Muscle of back (tissue), 13 donors: ENCODE measurements at places on chromosomes 16 and 17.
A peak's percentile ranks its signal among the peaks of the same experiment; 100 is the strongest.

GRCh38 chr17:9022573-9023391, 1.5 kb downstream of the NTN1 start:
- peak; percentile 81 for DNase-seq

GRCh38 chr16:57826052-57826451, 23.8 kb upstream of the KIFC3 start:
- DNase-seq, result no peak

- no peak for DNase-seq
Measured at GRCh38 chr16:61957075-61957855, 79.0 kb downstream of the CDH8 start.

- no peak for DNase-seq
Measured at GRCh38 chr16:79272141-79272577, 328.4 kb downstream of the MAF start.

- DNase-seq, result peak; percentile 24
Measured at GRCh38 chr17:35612924-35613521, 25.9 kb downstream of the AP2B1 start.

GRCh38 chr17:7552621-7553051, 3.8 kb downstream of the TNFSF12 start:
- DNase-seq, result peak; percentile 32

- DNase-seq, result no peak
Measured at GRCh38 chr17:46170639-46171429, 22.4 kb downstream of the KANSL1 start.

GRCh38 chr17:77471984-77472461, 331.3 kb downstream of the SEC14L1 start:
- DNase-seq, result no peak

DNA sequence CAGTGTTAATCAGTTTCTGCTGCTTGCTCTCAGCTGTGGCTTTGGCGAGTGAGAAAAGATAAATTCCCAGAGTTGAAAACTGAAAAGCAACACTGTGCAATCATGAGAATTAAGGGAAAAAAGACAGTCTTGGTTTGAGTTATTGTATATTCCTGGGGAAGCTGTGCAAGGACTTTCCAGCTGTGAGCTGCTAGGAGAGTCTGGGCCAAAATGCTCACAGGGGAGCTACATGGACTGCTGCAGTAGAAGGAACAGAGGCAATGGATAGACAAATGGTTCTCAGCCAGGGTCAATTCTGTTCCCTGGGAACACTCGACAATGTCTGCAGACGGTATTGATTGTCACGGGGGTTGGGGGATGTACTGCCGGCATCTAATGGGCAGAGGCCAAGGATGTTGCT, 102.0 kb upstream of the ADAMTS18 start:
- peak; percentile 89 for DNase-seq

DNA sequence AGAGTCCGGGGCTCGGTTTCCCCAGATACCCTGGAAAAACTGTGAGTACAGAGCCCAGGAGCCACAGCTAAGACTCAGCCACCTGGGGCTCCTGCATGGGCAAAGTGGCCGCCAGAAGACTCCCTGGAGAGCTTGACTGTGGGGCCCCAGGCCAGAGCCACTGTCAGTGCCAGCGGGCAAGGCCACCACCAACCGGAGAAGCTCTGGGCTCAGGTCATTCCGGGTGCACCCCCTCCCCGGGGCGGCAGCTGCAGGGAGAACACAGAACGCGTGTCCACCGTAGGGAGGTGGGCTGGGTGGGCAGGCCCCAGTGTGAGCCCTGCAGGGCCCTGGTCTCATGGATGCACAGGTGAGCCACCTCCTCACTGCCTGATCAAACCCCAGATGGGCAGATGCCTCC, 22.3 kb upstream of the RBFOX3 start:
- no peak for DNase-seq

GRCh38 chr17:56638591-56639051, 45.1 kb downstream of the NOG start:
- no peak for DNase-seq

GRCh38 chr17:61587807-61588660, 3.0 kb downstream of the NACA2 start:
- DNase-seq, result no peak

DNA sequence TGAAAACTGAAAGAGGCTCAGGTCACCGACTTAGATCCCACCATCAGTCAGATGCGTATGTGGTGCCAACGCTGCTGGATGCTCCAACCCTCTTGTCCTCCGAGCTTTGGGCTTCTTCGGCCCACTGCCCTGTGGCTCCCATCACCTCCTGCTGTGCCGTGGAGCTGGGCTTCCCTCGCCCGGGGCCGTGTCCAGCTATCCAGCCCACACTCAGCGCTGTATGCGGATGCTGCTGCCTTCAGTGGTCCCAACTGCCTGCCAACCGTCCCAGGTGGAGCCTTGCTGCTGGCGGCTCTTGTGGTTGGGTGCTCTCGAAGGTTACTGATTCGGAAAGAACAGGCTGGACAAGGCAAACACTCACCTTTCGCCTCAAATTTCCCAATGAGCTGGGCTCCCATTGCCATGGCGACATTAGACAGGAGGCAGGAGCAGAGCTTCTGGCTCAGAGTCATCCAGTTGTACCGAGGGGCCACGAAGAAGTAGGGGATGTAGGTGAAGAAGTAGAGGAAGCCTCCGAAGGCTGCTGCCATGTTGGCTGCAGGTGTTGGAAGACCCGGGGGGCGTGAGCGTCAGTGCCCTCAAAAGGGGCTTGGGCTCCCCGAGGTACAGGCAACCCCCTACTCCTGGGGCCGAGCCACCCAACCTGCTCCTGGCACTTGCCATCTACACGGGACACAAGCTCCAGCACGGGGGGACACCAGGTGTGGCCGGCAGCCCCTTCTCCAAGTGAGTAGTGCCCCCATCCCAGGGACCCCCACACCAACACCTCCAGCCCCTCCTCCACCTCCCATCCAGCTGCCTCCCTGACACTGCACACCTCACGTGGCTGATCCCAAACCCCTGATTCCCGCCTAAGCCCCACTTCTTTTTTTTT, 32.2 kb downstream of the ABCA3 start:
- no peak for DNase-seq

- DNase-seq, result no peak
Measured at GRCh38 chr17:81845881-81846742, 11.3 kb upstream of the PPP1R27 start.

GRCh38 chr17:2157675-2158395, 102.9 kb downstream of the HIC1 start:
- no peak for DNase-seq

DNA sequence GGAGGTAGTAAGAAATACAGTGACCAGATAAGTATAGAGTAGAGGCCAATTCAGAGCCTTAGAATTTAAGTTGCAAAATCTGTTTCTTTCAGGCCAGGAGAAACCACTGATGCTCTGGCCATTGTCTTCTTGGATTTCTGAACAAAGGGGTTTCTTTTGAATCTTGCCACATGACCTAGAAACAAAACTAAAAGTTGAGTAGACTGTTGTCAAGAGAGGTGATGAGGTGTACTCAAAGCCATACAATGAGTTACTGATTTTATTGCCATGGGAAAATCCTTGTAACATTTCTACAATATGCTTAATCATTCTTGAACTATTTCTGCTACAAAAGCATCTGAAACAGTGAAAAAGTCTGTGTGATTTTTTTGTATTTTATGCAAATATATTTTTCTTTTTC, 881.3 kb downstream of the CDH11 start:
- DNase-seq, result no peak

- peak; percentile 39 for DNase-seq
Measured at GRCh38 chr16:74309789-74310781, 13.5 kb downstream of the PSMD7 start.

DNA sequence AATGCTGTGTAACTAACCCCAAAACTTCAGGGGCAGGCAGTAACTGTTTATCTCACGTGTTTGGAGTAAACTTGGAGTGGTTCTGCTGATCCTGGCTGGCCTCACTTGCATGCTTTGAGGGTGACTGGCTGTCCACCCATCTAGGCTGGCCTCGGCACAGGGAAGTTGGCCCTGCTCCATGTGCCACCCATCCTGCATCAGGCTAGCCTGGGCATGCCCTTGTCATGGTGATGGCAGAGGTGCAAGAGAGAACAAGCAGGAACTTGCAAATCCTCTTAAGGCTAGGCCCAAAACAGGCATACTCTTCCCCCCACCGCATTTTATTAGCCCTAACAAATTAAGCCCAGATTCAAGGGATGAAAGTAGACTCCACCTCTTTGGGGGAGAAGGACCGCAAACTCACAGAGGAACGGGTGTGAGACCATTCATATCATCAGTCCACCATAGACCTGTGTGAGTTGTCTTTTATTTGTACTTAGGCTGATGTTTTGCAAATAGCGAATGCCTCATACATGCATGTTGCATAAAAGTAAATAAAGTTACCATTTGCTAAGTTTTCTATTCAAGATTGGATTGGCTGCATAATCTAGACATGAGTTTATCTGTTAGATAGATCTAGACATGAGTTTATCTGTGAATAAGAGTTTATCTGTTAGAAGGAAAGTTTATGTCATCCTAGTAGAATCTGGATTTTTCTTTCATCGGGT, 221.0 kb downstream of the CCDC182 start:
- DNase-seq, result no peak

DNA sequence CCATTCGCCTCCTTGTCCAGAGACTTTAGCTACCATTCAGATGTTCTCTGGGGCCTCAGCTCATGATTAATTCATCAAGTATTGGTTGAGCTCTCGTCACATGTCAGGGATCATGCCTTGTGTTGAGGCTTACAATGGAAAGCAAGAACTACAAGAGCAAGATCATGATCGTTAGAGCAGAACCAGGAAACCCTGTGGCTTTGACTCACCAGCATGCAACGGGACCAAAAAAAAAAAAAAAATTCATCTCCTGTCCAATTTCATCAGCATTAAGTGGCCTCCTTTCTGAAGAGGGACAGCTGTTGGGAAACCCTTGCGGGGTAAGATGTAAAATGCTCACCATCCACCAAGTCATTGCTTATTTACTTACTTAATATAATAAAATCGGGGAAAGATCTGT, 12.1 kb upstream of the USP10 start:
- DNase-seq, result no peak

DNA sequence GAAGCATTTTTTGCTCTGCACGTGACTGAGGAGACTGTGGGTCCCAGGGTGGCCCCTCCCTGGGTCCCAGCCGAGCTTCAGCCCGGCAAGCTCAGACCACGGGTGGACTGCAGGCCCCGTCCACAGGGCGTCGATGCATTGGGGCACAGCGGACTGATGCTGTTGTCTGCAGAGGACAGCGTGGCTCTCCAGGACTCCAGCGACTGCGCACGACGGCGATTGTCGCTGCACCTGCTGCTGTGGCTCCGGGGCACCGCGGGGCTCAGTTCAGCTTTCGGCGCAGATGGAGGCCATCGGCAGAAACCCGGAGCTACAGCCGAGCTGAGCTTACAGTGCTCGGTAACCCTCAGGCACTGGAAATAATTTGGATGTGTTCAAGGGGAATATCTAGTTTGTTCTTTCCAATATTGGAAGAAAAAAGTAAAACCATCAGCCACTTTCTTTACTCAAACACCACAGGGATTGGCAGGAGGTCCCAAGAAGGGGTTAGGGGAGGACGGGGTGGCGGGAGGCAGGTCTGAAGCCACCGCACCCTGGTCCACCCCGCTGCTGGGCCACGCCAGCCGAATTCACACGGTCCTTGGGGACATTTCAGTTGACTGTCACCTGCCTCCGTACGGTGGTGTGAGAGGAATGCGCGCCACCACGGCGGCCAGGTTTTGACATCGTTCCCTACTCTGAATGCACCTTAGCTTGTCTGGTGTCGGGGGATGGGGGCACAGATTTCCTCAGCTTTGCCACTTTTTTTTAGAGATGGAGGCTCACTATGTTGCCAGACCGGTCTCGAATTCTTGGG, 88.7 kb upstream of the RPH3AL start:
- no peak for DNase-seq

DNA sequence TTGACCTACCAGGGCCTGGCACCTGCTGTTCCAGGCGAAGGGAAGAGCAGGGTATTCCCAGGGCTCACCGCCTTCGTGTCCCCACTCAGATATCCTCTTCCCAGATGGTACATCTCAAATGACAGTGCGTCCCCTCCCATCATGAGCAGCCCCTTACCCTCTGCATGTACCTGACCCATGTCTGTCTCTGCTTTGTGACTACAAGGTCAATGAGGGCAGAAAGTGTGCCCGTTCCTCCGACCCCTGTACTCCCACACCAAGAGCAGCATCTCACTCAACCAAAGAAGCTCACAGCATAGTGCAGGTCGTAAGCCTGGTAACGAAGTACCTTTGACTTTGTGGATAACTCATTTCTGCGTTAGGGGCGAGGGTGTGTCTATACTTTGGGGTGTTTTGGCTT, 142.6 kb downstream of the KATNIP start:
- DNase-seq, result no peak

DNA sequence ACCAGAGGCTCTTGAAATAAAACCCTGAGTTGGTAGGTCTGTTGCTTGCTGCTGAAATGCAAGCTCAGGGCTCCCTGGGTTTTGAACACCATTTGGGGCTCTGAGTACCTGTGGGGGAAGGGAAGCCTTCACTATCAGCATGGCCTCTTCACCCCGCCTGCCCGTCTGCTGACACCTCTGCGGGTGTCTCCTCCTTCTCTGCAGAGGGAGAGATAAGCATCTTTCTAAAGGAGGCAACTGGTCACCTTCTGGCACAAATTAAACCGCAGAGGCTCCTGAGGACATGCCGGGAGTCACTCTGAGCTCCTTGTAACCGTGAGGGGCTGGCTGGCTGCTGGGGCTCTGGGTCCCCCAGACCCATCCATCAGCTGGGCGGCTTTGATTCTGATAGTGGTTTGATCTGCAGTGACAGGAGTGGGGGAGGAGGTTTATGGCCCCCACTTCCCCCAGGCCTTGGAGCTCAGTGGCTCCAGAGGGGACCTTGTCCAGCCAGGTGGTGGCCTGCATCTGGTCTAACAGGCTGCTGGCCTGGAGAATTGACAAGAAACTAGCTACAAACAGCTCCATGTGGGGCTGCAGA, 123.5 kb downstream of the IRF8 start:
- no peak for DNase-seq

GRCh38 chr17:39576187-39576586, 31.5 kb downstream of the NEUROD2 start:
- DNase-seq, result no peak

GRCh38 chr17:8081876-8082275, 5.6 kb downstream of the ALOX12B start:
- DNase-seq, result no peak

DNA sequence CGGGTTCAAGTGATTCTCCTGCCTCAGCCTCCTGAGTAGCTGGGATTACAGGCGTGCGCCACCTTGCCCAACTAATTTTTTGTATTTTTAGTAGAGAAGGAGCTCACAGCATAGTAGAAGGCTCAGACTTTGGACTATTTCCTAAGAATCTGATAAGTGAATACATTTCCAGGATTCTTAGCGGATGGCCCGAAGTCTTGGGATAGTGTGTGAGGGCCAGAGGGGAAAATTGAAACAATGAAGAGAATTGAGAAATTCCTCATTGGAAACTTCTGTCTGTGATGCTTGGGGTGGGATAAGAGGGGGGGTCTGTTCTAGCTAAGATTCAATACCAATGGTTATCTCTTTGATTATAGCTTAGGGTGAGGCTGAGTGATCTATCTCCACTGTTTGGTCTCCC, 183.3 kb downstream of the MSI2 start:
- no peak for DNase-seq

DNA sequence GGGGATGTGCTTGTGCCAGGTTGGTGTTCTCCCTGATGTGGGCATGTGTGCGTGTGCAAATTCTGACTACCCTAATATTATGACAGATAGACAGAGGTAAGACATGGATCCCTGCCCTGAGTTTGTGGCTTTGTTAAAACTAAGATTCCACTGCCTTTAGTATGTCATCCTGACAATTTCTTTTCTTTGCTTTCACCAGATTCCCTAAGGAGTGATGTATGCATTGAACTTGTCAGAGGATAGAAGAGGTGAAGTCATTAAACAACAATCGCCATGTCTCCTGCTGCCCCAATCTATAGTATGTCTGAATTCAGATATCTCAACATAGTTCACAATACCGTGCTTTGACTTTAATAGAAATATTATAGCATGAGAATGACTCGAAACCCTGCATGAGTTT, 137.1 kb upstream of the ELAC2 start:
- no peak for DNase-seq
